ENCODE measurements at places on chromosomes 6 and 20.

GRCh38 chr6:11805259-11806053 lies 26.9 kb upstream of the ADTRP start:
- no peak for DNase-seq

DNA sequence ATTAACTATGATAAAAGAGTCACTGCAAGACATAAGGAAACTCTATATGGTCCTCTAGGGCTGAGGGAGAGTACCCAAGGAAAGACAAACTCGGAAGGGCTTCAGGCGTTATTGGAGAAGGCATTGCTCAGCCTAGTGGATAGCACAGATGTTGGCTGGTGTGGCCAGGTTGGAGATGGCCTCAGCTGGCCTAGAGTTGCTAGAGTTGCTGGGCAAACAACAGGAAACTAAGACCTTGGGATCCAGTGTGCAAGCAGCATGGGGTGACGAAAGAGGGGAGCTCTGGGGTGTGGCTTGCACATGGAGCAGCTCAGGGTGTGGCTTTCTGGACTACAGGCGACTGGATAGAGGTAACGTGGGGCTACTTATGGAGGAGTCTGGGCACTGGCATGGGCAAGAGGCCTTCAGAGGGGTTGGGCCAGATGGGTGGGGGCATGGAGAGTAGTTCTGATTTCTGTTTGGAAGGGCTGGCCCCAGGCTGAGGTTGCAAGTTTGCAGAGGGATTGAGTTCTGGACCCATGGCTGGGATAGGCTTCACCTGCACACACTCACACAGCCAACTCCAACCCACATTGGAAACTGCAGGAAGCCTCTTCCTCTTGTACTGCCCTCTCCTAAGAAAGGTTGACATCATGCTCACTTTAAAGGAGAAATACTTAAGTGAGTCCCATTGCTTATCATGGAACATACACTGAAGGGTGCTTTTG lies 5.2 kb upstream of the BPIFB6 start:
- no peak for DNase-seq

GRCh38 chr6:34276881-34277762 lies 28.3 kb upstream of the SMIM29 start:
- no peak for DNase-seq

DNA sequence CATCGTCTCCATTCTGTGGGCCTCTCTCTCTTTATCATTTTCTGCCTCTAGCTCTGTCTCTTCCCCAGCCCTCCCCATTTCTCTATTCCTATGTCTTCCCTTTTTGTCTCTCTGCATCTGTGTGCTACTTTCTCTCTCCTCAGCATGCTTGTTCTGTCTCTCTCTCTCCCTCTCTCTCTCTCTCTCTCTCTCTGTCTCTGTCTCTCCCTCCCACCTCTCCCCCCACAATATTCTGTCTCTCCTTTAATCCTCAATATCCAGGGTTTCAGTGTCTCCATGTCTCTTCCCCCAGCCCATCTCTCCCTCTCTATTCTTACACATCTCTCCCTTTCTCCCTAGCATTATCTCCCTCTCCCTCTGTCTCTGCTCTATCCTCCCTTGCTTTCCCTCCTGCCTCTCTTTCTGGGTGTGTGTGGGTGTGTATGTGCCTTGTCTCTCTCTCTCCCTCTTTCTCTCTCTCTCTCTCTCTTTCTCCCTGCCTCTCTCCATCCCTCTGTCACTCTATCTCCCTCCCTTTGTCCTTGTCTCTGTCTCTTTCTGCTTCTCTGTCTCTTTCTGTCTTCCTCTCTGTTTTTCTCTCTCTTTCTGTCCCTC lies 76.9 kb upstream of the SIRPA start:
- no peak for DNase-seq

DNA sequence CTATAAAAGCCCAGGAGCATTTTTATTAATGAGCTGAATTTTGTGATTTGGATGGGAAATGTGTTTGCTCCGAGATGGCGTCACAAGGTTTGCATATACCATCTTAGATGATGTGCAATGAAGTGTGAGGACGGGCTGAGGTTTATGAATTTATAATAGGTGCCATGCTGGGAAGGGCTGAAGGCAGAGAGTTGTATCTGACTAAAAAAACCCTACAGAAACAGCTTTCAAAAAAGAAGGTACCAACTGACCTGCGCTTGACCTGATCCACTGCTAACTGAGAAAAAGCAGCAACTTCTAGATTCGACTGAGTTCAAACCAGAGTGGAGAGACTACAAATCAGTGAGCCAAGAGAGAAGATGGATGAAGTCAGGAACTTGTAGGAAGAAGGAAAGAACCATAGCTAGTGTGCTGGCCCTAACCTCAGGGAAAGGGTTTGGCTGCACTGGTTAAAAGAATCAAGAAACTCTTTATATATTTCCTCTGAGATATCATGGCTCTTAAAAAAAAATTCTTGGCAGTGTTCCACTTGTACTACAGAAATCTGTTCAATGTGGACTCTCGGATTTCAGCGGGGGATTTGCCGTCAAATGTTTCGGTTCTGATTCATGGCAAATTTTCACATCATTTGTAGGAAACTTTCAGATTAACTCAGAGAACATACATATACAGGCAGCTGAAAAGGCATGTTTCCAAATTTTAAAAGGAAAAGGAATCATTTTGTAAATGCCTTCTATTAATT lies 56.5 kb upstream of the HDGFL1 start:
- no peak for DNase-seq
